ENCODE measurements at places on chromosomes 5 and 9. TPM values are rescaled to one million over a fixed set of nuclear protein-coding genes. Genes with fewer than 3 reads are reported as not detected.

Gene NSMF
- total RNA-seq: 48.1 TPM

Gene BTNL8
- not detected for total RNA-seq

DNA sequence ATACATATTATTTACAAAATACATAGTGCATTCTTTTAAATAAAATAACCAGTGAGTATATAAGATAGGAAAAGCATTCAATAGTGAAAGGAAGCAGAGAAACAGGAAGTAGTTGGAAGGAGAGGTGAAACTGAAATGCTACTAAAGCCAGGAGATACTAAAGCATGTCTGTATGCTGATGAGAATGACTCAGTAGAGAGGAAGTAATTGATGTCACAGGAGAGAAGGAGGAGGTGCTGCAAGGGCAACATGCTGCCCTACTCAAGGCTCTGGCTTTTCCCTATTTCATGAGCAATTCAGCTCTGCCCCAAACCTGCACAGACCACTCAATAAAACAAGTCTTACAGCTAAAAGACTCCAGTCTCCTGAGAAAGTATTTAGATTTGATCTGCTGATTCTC lies 108.5 kb upstream of the TXNDC8 start:
- DNase-seq: no peak
- H3K4me3 ChIP-seq: no peak overlapping the region
- H3K4me1 ChIP-seq: no peaks in the 10 kb centered on the region
- no peak overlapping the region for H3K27ac ChIP-seq
- H3K36me3 ChIP-seq: peaks cover 5% of the 10 kb centered on the region

DNA sequence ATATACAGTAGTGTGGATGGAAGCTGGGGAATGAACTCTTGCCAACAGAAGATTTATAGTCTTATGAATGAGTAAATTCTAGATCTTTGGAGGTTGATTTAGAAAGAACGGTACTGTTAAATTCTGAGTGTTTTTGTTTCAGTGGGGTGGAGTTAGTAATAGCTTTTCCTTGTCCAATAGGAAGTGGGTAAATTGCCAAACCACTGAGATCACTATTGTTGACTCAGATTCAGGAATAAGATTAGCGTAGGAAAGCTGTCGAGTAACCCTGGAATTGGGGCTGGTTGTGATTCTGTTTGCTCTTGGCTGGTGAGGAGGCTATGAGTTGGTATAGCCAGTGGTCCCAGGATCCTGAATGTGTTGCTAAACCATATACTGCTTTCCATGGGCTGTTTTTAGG lies 155.6 kb downstream of the ARHGAP26 start:
- no peak overlapping the region for H3K4me3 ChIP-seq
- no peak overlapping the region for H3K27ac ChIP-seq
- H3K36me3 ChIP-seq: no peaks in the 10 kb centered on the region
- peaks cover 21% of the 10 kb centered on the region for H3K4me1 ChIP-seq

Gene PCDHA12
- total RNA-seq: not detected

GRCh38 chr9:6911901-6912638 lies 154.3 kb downstream of the KDM4C start:
- H3K27ac ChIP-seq: no peak overlapping the region
- DNase-seq: no peak
- H3K36me3 ChIP-seq: no peaks in the 10 kb centered on the region
- H3K4me3 ChIP-seq: no peak overlapping the region
- no peaks in the 10 kb centered on the region for H3K4me1 ChIP-seq

Gene IFNA13
- total RNA-seq: not detected

Gene BRIX1
- total RNA-seq: 29.7 TPM

Gene PCDHA13
- total RNA-seq: not detected

- DNase-seq: no peak
- H3K27ac ChIP-seq: no peak overlapping the region
- H3K36me3 ChIP-seq: peaks cover 26% of the 10 kb centered on the region
- H3K4me3 ChIP-seq: no peak overlapping the region
Observed at GRCh38 chr5:73061593-73061992, 58.8 kb upstream of the TMEM171 start.

Gene TYRP1
- total RNA-seq: 250 TPM

DNA sequence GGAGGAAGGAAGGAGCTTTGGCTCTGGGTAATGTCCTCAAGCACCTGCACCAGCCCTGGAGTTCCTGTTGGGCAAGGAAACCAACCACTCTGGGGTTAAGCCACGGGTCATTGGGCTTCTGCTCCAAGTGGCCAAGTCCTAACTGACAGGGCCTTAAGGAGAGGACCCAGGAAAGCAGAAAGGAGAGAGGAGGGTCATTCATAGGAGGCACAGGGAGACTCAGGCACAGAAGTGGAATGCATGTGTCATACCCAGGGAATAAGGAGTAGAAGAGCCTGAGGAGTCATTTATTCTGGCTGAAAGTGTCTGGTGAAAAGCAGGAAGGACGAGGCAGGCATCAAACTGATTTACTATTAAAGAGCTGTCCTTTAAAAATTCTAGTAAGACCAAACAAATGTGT lies 129.2 kb downstream of the DMRT2 start:
- no peak for DNase-seq
- H3K27me3 ChIP-seq: no peaks in the 10 kb centered on the region
- H3K27ac ChIP-seq: no peak overlapping the region
- no peaks in the 10 kb centered on the region for H3K36me3 ChIP-seq
- H3K4me3 ChIP-seq: no peak overlapping the region
- no peaks in the 10 kb centered on the region for H3K4me1 ChIP-seq

DNA sequence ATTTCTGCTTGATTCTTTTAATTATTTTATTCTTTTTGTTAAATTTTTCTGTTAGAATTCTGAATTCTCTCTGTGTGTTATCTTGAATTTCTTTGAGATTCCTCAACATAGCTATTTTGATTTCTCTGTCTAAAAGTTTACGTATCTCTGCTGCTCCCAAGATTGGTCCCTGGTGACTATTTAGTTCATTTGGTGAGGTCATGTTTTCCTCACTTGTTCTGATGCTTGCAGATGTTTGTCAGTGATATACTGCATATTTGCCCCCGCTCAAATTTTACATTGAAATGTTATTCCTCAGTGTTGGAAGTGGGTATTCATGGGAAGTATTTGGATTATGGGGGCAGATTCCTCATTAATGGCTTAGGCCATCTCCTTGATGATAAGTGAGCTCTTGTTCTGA lies 105.3 kb downstream of the PRDM9 start:
- no peaks in the 10 kb centered on the region for H3K4me1 ChIP-seq
- no peak for DNase-seq
- H3K27ac ChIP-seq: no peak overlapping the region

GRCh38 chr9:89863837-89864236 lies 259.0 kb downstream of the GADD45G start:
- peaks cover 13% of the 10 kb centered on the region for H3K4me1 ChIP-seq
- no peaks in the 10 kb centered on the region for H3K27me3 ChIP-seq
- H3K36me3 ChIP-seq: no peaks in the 10 kb centered on the region
- no peak overlapping the region for H3K27ac ChIP-seq
- no peak overlapping the region for H3K4me3 ChIP-seq
